Stimulated activated CD4-positive, alpha-beta T cell treated with anti-CD3 and anti-CD28 coated beads, Interleukin-2, amount 100 ng/mL, for 4 hours (primary cell): ENCODE measurements at places on chromosomes 7 and 10.

- no peak for DNase-seq
These were observed 66.1 kb upstream of the STK17A start for GRCh38 chr7:43516581-43517342.

- DNase-seq, result no peak
These were observed 26.4 kb upstream of the IL6 start for GRCh38 chr7:22700559-22701002.

GRCh38 chr10:76429368-76430060, 998.1 kb downstream of the LRMDA start:
- no peak for DNase-seq

DNA sequence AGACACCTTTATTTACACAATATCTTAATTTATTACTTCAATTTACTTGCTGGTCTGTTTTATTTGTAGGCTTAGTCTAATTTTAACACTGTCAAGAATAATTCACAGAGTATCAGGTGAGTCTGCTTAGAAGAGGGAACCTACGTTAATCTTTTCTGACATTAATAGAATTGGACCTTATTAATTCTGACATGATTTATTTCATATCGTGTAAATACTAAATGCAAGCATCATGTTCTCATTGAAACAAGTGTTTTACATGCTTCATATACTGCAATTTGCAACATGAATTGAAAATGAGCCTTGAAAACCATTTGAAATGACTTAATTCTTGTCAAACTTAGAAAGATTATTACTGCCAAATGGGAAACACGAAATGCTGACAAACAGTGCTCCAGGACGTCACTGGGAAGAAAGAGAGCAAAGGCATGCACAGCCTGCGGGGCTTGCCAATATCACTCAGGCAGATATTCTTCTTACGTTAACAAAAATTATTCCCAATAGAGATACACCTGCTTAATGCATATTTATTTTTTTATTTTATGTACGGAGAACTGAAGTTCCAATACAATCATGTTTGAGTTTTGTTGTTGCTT, 282.0 kb upstream of the AKR1E2 start:
- DNase-seq, result no peak

GRCh38 chr10:48791267-48791928, 106.7 kb downstream of the WDFY4 start:
- DNase-seq, result no peak

- no peak for DNase-seq
These were observed 126.3 kb upstream of the NANOS1 start for GRCh38 chr10:118903251-118903650.
